AG09309 (cell line): ENCODE measurements at places on chromosomes 16 and 17.

- DNase-seq: no peak
These were observed 6.5 kb upstream of the NGFR start for GRCh38 chr17:49488612-49489011.

DNA sequence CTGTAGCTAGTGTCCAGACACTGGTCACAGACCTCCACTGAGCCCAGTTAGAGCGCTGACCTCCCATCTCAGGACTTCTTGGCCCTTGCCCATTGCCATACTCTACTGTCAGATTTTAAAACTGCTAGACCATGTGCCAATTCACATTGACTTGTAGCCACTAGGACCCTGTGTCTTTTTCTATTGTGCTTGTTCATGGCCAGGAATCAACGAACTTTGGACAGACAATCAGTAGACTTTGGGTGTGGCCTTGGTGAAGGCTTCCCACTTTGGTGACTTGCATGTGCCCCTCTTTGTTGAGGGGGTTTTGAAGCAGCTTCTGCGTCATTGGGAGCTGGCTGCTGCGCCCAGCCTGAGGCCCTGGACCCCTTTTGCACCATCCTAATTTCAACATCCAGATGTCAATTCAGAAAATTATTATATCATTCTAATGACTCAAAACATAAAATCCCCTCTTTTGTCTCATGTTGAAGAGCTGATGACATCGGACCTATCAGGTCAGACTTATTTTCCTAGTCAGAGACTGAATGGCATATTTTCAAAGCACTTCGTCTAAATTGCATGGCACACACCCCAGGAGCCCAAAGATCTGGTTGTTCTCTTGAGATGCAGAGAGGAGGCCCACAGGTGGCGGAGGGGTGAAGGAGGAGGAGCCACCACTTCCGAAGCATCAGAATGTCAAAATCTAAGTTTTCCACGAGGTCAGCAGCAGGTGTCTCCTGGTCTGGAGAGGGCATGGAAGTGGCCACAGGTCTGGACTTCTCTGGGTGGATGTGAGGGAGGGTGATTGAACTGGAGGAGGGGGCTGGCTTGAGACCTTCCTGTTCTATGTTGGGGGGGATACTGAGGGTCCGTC is 93.4 kb upstream of the CBX4 start:
- no peak for DNase-seq

DNA sequence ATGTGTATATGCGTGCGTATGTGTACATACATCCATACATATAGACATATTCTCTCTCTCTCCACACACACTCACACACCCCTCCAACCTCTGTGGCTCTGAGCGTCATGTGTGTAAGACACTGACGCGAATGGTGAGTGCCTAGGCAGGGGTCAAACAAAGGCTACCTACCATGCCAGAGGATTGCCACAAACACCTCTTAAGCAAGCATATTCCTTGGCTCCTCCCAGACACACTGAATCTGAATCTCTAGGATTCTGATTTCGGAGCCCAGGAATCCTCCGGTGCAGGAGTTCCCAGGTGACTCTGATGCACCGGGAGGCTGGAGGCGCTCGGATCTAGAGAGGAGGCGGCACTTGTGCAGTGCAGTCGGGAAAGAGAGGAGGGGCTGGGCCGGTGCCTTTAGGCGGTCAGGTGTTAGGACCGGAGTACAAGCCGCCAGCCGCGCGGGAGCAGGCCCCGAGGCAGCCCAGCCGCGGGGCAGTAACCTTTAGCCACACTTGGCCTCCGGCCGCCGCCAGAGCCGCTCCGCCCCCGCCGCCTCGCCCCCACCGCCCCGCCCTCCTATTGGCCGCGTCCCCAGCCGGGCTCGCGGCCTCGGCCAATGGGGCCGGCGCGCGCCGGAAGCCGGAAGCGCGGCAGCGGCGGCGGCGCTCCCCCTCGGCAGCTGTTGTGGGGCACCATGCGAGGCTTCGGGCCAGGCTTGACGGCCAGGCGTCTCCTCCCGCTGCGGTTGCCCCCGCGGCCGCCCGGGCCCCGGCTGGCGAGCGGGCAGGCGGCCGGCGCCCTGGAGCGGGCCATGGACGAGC is at the start of gene MLYCD:
Gene MLYCD, plus strand, starts transcription at position 653 of the 809 bp plus-strand sequence. Its CDS starts 30 bp downstream, at position 683.
- DNase-seq: no peak

GRCh38 chr16:66510298-66510697 is 39.6 kb downstream of the TK2 start:
- no peak for DNase-seq

- no peak for DNase-seq
These were observed 14.0 kb downstream of the HERPUD1 start for GRCh38 chr16:56945847-56946527.

DNA sequence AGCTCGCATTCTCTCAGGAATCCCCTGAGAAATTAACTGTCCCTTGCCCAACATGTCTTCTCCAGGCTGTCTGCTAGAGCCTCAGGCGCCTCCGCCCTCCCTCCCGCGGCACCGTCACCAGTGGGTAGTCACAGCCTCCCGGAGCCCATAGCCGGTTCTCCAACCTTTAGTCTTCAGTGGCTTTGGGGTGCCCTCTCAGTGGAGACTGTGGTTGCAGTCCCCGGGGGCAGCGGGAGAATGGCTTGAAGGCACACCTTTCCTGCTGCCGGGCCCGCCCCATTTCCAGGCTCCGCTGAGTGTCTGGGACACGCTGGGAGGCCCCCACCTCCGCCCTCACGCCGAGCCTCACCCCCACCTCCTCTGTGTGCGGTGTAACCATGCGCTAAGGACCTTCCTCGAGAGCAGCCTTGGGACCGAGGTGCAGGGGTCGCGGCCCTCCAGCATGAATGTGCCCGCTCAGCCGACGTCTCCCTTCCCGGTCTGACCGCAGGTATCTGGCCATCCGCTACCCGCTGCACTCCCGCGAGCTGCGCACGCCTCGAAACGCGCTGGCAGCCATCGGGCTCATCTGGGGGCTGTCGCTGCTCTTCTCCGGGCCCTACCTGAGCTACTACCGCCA is 1.7 kb downstream of the GALR2 start:
- no peak for DNase-seq

DNA sequence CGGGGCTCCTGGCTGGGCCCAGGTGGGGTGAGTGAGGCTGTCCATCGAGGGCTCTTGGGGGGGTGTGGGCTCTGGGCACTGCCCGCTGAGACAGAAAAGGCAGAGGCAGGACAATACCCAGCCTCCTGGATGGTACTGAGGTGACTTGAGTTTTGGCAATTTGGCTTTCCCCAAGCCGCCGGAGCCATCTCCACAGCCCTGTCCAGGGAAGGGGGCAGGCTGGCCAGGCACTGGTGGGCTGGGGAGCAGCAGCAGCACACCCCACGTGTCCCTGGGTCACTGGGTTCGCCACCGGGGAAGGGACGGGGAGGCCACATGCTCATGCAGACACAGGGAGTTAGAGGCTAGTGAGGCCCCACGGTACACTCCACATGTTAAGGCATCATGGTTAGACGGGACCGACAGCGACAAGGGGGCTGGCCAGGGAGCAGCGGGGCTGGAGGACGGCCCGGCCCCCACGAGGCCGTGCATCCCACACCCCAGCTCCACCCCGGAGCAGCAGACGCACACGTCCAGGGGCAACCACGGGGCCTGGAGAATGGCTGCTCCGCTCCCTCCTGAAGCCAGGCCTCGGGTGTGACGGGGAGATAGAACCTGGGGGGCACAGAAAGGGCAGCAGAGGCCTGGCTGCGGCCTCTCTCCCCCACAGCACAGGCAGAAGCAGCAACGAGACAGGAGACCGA is 3.0 kb downstream of the ARHGDIA start:
- DNase-seq: no peak

DNA sequence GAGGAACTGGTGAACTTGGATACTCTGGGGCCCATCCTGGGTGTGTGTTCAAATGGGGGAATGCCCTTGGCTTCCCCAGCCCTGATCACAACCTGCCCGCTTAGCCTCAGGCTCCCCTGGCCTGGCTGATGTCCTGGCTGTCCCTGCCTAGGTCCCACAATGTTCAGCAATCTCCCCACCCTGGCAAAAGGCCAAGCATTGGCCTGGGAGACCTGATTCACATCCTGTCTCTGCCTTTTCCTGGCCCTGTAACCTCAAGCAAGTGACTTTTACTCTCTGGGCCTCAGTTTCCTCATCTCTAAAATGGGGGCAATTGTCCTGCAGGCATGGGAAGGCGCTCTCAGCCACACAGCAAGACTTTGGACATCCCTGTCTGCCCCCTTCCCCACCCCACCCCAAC is 14.4 kb downstream of the CPNE2 start:
- no peak for DNase-seq

GRCh38 chr17:1918346-1919162 is 88.7 kb downstream of the RPA1 start:
- no peak for DNase-seq

DNA sequence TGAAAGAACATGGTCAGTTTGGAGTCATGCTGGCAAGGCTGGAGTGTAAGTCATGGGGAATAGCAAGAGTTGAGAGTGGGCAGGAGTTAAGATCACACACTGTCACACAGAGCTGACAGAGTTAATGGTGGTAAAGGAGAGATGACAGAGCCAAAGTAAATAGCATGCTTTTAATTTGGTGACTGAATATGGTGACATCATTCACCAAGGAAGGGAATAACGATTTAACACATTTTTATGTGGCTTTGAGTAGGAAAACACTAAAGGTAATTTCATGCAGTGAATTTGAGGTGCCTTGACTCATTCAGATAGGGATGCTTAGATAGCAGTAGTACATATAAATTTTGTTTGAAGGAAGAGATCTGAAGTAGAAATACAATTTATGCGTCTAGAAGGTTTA is 42.1 kb downstream of the SYNRG start:
- DNase-seq: no peak

- DNase-seq: no peak
These were observed 29.4 kb downstream of the TANC2 start for GRCh38 chr17:62995377-62995885.

DNA sequence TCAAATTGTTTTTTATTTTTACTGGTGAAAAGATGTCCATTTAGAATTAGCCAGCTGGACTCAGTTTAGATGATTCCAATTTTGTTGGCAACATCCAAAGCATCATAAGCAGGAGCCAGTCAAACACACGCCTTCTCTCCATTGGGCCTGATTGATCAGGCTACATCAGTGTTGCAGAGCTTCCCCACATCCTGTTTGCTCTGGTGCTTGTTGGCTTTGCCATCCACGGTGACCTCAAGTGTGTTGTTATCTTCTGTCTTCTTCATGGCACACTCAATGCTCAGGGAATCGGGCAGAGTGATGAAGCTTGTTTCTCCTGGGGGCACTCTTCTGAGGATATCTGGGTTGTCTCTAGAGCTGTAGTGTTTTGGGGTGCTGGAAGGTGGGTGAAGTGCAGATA is 6.3 kb upstream of the NETO2 start:
- no peak for DNase-seq

DNA sequence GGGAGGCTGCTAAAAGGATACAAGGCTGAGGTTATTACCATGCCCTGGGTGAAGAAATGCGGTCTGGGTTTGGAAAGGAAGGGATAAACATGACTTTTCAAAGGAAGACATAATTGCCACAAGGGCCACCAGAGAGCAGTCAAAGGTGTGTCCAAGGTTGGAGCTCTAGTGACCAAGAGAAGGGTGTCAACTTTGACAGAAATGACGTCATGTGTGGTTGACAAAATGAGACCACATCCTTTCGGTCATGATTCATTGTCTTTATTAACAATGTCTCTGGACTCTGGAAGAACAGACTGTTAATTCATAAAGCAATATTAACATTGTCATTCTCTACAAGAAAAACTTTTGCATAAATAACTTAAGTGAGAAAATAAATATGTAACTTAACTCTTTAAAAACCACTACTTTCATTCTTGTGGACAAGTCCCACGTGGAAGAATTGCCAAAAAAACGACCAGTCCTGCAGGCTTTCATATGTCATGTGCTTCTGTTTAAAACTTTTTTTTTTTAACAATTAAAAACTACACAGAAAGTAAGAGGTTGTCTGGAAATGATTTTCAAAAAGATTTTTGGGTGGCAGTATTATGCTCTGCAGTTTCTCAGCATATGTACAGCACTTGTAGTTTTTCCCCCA is 5.0 kb downstream of the SOST start:
- DNase-seq: no peak
